ENCODE measurements at places on chromosomes 6 and 20.

DNA sequence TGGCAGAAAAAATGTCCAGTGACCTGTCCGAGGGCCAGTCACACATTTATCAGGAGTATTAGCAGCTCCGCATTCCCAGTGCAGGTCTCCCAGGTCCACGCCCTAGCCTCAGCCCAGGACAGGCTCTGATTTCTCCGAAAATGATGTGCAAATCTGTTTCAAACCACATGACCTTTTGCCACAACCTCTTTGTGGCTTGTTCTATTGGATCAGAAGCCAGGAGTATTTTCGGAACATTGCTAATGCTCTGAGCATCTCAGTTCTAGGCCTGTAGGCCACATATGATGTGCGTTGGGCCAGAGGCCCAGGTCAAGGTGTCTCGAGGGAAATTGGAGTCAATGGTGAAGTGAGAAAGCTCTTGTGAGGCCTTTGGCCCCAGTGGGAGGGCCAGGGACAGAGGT, 40.4 kb downstream of the SNX5 start:
- no peak for DNase-seq

DNA sequence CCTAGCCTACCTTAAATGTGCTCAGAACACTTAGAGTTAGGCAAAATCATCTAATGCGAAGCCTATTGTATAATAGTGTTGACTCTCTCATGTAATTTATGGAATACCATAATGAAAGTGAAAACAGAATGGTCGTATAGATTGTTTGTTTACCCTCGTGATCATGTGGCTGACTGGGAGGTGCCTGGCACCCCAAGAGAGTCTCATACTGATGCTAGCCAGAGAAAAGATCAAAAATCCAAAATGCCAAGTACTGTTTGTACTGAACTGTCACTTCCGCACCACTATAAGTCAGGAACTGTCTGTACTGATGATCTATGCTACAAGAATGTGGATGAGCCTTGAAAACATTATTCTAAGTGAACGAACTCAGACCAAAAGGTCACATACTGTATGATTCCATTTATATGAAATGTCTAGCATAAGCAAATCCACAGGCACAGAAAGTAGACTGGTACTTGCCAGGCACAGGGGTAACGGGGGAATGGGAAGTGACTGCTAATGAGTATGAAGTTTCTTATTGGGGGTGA, 22.4 kb downstream of the ZMYND8 start:
- DNase-seq: no peak

DNA sequence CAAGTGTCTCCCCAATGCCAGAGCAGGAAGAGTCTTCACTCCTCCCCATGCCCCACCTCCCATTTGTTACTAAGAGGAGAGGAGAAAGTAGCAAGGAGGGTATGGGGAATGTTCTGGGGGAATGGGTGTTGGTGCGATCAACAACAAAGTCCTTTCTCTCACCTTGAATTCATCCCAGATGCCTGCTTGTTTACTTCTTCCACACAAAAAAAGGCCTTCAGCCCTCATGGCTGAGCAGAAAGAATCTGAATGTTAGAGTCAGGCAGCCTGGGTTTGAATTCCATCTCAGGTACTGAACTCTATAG, 9.9 kb downstream of the MOG start:
- DNase-seq: no peak

GRCh38 chr6:36029464-36029863, 1.9 kb downstream of the MAPK14 start:
- no peak for DNase-seq

GRCh38 chr20:23340524-23340923, 10.1 kb upstream of the NXT1 start:
- no peak for DNase-seq

DNA sequence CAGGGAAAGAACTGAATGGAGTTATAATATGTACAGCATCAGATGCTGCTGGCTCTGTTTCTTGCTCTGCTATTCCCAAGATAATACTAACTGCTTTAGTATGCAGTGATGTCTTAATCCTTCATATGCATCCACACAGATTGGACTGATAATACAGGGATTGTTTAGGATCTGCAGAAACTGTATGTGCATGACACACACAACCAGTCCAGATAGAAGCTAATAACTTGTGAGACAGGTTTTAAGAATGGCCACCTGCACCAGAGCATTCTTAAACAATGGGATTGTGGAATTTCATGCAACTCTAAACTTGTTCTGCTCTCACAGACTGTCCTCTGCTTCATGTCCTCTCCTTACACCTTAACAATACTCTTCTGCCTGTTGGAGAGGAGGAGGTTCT, 90.9 kb downstream of the SPTLC3 start:
- no peak for DNase-seq

DNA sequence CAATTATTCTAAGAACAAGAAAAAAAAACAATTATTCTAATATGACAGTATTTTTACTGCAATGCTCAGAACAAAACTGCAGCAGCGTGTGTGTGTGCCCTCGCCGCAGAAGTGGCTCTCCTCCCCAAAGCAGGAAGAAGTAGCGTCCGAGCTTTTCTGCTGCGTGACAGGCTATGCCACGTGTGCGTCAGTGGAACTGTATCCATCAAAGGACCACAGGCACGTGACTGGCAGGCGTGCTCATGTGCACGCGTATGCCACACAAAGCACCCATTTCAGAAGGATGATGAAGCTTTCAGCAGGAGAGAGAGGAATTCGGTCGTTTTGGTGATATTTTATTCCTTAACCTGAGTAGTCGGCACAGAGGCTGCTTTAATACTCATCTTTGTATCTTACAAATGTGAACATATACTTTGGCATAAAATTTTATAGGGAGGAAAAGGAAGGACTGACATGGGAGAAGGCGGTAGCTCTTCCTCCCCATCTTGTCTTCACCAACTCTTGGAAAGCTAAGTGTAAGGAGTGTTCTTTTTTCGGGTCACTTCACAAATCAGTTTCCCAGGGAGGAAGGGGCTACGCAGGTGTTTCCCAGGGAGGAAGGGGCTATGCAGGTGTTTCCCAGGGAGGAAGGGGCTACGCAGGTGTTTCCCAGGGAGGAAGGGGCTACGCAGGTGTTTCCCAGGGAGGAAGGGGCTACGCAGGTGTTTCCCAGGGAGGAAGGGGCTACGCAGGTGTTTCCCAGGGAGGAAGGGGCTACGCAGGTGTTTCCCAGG, 3.4 kb downstream of the TCFL5 start:
- no peak for DNase-seq

GRCh38 chr6:45759472-45759810, 256.2 kb downstream of the CLIC5 start:
- DNase-seq: no peak

- DNase-seq: no peak
Measured at GRCh38 chr6:155224618-155225017, 39.2 kb upstream of the CLDN20 start.

- no peak for DNase-seq
Measured at GRCh38 chr6:2378891-2379652, 133.7 kb upstream of the GMDS start.

- no peak for DNase-seq
Measured at GRCh38 chr20:32179515-32179914, 28.0 kb downstream of the PLAGL2 start.

DNA sequence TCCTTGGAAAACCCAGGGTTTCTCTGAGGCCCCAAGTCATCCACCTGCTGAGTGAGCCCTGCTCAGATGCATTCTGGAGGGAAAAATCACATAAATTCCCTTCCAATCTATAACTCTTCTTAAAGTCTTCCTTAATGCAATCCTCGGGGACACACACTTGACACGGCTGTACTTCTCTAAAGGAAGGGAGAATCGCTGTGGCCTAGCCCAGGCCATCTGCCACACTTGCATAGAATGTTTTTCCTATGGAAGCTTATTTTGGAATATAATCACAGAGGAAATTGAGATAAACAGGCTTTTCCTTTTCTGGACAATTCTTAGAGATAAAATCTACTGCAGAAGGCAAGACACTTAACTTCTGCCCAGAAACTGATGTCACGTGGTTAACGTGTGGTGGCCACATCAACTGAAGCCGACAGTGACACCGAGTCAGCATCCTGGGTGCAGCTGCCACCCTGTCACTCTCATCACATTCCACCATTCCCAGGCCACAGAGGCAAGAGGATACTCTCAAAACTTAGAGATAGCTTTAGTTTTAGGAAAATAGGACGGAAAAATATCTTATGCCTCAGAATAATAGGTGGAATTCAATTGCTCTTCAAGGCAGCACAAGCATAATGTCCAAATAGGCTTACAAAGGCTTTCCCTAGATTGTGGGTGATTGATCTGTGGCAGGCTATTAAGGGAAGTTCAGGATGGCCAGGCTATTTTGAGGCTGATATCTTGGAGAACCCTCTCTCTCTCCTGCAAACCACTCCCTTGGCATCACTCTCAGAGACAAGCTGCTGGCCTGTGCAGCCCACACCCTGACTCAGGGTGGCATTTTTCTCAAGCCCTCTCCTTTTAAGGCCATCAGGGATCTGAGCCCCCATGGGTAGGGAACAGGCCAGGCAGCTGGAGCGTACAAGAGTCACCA, 29.6 kb downstream of the PSMB1 start:
- no peak for DNase-seq

GRCh38 chr20:58375759-58376352, 13.2 kb upstream of the VAPB start:
- DNase-seq: no peak

- no peak for DNase-seq
Measured at GRCh38 chr6:138972226-138972665, 15.8 kb downstream of the REPS1 start.

DNA sequence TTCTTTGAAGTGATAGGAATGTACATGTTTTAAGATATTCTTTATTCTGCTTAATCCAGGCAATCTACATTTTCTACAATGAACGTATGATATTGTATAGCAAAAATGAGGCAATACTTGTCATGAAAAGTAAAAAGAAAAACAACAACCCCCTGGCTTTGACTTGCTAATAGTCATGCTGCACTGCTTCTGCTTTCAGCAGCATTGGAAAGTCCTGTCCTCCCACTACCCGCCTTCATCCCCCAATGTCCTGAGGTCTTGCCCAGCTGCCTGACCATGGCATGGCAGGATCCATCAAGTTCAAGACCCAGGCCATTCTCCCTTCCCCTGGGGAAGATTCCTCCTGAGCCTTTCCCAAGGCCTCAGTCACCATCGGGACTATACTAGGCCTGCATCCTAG, 156.5 kb downstream of the SH3BGRL2 start:
- DNase-seq: no peak

- DNase-seq: no peak
Measured at GRCh38 chr6:154605882-154606370, 95.4 kb upstream of the CNKSR3 start.

DNA sequence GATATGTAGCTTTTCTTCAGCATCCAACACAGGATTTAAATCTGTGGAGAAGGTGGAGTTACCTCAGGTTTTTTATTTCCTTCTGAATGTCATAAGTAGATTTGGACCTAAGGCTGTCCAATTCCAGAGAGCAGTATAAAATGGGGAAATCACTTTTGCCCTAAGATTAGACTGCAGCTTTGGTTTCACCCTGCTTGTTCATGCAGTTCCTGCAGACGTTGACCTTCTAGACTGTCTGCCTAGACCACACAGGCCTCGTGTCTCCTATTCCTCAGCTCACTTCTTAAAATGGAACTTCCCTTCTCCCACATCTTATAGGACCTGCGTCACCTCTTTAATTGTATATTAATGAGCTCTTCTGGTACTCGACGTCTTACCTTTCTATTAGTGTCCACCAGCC, 26.0 kb upstream of the C6orf62 start:
- no peak for DNase-seq

DNA sequence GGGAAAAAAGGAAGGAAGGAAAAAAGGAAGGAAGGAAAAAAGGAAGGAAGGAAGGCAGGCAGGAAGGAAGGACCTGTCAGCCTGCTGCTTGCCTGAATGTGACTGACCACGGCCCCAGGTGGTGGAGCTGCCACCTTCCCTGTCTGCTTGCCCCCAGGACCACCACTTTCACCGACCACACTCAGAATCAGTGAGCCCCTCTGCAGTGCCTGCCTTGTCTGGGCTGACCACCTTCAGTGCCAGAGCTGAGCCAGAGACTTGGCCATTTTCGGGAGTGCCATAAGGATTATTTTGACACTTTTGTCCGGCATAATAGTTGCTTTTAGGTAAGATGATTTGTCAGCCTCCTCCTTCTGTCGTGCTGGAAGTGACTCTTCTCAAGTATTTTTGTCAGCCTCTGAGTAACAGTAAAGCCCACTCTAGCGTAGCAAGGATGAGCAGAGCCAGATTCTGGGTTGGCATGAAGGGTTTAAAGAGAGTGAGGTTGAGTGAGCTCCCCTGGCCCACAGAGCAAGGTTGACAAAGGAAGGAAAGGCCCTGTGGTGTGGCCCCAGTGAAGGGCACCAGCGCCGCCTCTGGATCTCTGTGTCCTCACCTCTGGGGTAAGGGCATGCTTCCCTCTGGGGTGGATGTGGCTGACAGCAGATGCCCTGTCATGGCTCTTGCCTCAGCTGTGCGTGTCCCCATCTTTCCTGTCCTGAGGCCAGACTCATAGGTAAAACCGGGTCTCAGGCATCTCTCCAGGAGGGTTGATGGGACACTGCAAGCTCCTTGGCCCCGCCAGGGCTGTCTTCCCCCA, 214.7 kb upstream of the FOXQ1 start:
- DNase-seq: no peak

DNA sequence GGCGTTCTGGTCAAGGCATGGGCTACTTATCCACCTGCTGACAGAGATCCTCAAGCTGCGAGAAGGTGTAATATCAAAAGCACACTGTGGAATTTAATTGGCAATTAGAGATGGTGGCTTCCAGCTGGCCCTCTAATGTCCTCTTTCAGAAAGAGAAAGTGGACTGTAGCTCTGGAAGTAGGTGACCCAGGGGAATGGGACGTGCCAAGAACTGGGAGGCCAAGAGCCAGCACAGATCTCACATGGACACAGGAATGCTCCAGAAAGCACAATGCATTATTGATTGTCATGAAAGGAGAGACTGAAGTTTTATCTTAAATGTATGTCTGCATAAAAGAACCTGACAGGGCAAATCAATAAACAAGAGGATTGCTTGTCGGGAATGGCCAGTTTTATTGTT, 198.6 kb upstream of the CDH4 start:
- no peak for DNase-seq

GRCh38 chr20:4181956-4182945, 166.9 kb upstream of the RNF24 start:
- DNase-seq: no peak

DNA sequence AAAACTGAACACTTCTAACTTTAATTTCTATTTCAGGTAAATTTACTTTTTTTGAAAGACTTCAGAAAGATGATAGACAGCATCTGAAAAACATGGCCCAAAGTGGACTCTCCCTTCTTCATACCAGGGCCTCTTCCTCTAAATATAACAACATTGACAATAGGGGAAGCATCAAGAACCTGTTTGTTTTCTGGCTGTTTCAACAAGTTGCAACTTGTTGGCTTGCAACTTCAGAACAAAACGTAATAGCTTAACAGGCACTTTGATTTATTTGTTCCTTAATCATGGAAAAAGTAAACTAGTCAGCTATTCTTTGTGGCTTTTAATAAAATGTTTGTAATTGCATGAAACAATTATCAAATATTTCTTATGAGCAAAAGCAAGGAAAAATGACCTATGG, 34.3 kb downstream of the RGS17 start:
- DNase-seq: no peak
